ENCODE measurements at places on chromosomes 16 and 17.
A peak's percentile ranks its signal among the peaks of the same experiment; 100 is the strongest.

DNA sequence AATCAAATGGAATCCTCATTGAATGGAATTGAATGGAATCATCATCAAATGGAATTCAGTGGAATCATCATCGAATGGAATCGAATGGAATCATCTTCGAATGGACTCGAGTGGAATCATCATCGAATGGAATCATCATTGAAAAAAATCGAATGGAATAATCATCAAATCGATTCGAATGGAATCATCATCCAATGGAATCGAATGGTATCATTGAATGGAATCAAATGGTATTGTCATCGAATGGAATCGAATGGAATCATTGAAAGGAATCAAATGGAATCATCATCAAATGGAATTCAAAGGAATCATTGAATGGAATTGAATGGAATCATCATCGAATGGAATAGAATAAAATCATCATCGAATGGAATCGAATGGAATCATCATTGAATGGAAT lies 619.3 kb downstream of the TP53TG3F start:
- peak; percentile 3 for DNase-seq

GRCh38 chr16:89332902-89333245 lies 115.4 kb downstream of the ZNF778 start:
- no peak for DNase-seq

DNA sequence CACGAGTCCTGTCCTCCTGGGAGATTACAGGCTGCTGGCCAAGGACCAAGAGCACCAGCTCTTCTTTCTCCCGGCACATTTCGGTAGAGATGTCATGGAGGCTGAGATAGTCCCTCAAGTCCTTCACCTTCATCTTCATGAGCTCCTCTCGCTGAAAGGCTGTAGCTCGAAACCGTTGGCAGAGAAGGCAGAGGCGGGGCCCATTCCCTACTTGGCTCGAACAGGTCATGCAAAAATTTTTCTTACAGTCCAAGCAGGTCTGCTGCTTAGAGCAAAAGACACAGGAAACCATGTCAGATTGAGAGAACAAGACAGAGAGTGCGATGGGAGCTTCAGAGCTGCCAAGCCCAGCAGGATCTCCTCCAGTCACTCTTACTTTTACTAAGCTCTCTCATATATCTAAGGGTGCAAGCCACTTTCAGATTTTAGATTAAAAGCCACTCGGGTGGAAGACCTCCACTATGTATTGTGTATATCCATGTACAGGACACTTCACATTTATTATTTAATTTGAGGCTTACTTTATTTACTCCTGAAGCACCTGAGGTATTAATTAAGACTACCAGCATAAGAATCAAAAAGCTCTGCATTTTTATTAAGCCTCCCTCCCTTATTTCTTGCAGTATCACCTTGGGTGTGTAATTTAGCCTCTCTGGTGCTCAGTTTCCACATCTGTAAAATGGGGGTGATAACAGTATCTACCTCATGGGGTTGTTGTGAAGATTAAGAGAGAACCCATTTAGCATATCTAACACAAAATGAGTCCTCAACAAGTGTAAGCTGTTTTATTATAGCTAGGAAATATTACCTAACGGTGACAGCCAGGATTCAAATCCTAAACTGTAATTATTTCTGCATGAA lies 41.4 kb downstream of the LIG3 start:
- no peak for DNase-seq

GRCh38 chr17:28896884-28897768 lies at the start of gene FLOT2:
TSS of gene FLOT2 (minus strand) at chr17:28897733. CDS start at chr17:28897574, 159 bp downstream.
- peak; percentile 32 for DNase-seq

DNA sequence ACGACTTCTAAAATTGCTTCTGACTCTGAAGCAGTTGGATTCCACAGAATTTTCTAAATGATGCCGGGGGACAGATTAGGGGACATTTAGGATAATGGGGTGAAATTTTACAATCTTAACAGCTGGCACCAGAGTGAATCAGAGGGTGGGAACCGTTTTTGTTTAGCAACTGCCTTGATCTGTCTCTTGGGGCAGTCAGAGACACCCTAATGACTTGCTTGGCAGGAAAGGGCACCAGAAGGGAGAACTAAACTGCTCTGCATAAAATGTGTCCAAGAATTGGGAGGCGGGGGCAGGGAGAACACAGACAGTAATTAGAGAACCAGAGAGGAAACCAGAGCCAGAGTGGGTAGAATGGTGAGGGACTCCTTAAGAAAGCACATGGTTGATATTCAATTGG lies 6.1 kb upstream of the ABCC12 start:
- DNase-seq, result no peak

DNA sequence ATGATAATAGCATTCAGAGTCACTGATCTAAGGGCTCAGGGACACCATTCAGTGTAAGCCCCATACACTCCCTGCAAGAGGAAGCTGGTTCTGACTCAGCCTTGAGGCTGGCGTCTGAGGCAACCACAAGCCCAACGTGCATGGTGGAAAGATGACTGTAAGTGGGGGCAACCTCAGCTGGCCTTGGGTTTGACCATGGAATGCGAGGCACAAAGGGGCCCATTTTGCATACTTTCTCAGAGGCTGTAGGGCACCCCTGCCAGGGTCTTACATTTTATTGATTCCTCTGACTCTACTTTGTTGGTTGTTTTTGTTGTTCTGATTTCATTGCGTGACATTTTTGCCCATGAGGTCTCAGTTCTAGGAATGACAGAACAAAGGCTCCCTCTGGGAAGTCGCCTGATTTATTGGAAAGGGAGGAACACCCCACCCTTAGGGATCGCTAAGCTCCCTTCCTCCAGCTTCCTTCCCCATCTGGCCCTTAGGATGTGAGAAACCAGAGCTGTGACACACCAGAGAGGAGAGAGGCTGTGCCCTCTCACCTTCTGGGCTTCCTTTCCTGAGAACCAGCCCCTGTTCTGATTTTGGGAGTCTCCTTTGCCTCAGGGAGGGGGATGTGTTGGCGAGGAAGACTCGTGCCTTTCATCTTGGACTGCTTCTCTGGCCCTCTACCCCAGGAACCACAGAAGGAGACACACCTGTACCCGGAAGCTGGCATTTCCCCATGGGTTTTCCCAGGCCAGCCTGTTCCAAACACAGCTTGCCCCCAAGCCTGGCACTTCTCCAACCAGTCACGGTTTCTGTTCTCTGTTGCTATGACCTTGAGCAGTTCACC lies 5.6 kb upstream of the CIITA start:
- DNase-seq, result peak; percentile 93

DNA sequence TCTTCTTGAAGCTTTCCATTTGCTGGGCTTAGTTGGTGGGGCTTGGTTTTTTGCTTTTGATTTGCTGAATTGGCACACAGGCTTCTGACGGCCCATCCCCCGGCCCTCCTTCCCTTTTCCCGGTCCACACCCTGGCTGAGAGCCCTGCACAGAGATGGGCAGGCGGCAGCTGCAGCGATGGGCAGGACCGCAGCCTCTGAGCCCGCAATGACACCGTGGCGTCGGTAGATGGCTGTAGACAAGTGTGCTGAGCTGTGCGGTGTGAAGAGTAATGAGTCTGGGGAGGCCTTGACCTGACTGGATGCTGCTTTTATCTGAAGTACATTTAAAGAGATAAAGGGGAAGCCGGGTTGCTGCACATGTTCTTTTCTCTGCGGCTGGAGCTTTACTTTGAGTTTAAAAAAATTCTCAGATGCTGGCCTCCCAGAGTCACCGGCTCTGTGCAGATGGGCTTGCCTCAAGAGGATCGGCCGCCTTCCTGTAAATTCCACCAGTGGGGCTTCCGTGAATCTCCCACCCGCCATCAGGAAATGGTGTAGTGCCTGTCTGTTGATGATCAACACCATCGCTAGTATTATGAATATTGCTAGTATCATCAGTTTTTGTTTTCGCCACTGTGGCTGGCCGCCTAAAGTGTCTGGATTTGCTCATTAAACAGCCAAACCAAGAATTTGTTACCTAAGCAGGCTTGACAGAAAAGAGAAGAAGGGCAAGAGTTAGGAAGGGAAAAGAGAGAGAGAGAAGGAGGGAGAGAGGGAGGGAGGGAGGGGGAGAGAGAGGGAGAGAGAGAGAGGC lies 245.6 kb upstream of the RBFOX1 start:
- DNase-seq, result no peak

DNA sequence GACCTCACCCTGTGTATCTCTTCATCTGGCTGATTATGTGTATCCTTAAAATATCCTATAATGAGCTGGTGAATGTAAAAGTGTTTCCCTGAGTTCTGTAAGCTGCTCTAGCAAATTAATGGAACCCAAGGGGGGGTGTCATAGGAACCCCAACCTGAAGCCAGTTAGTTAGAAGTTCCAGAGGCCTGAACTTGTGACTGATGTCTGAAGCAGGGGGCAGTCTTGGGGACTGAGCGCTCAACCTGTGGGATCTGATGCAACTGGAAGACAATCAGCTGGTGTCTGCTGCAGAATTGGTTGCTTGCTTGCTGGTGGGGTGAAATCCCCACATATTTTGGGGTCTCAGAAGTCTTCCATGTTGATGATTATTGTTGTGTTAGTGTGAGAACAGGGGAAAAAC lies 75.7 kb upstream of the NKD1 start:
- no peak for DNase-seq

- no peak for DNase-seq
Measured at GRCh38 chr17:35569405-35569804, 8.8 kb upstream of the SLFN14 start.

DNA sequence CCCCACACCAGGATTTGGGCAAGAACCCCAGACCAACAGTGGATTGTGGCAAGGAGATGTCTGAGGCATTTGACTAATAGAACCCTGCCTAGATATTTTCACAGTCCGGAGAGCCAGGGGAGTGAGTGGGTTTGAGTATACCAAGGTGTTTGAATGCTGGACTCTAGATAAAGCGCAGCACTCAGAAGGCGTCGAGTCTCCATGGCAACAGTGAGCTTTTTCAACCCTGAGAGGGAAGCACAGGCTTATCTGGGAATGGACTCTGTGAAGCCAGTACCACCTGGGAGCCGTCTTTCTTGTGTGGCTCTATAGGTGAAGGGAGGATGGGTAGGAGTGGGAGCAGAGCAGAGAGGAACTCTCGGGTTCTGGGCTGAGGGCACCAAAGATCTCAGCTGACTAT lies 147.0 kb downstream of the SHISA6 start:
- no peak for DNase-seq

DNA sequence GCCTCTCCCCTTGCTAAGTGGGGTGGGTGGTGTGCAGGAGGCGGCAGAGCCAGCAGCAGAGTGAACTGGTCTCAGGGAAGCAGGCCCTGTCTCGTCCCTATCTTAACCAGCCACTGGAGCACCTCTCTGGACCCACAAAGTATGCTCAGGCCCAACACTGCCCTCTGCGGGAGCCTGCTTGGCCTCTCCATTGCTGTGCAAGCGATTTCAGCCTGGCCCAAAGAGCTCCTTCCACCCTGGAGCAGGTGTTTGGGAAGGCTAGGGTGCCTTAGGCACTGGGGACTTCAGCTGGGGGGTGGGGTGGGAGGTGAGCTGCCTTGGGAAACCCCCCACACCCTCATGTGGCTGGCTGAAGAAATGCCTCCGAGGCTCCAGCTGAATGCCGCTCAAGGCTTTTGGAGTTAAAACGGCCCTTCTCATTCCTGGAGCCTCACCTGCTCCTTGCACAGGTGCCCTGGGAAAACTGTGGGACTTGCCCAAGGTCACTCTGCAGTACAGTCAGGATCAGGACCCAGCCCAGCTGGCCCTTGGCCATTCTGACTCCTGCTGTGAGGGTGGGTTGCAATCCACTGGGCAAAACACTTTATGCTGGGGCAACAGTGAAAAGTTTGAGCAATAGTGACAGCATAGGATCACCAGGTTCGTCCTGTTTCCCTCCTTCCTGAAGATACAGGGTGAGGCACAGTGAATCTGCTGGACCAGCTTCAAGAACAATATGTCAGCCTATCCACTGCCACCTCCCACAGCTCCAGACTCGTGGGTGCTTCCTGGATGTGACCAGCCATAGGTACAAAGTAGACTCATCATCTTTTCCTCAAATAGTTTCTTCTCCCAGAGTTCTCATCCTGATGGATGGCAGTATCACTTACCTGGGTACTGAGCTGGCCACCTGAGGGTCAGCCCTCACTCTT lies 5.9 kb upstream of the UBE2O start:
- DNase-seq, result peak; percentile 42

GRCh38 chr17:39600288-39600996 lies 7.3 kb downstream of the NEUROD2 start:
- no peak for DNase-seq

- DNase-seq, result no peak
Measured at GRCh38 chr17:46035112-46035818, 36.2 kb downstream of the STH start.

GRCh38 chr16:81004646-81005353 lies 1.9 kb downstream of the CMC2 start:
- peak; percentile 63 for DNase-seq

DNA sequence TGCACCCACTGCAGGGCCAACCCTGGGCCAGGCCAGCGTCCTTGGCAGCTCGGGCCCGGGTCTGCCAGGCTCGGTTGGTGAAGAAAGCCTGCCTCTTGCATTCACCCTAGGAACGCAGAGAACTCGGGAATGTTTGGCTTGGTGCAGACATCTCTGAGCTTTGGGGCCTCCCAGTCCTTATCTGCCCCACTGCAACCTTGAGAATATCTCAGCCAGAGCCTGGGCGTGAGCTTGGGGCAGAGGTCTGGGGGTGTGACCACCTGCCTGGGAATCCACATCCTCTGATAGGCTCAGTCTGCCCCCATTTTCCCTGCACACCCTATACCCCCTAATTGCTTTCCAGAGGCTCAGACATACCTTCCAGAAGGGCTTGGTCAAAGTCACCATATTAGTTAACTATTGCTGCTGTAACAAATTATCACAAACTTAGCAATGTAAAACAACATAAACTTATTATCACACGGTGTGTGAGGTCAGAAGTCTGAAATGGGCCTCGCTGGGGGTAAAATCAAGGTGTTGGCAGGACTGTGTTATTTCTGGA lies 30.7 kb upstream of the ZNF423 start:
- DNase-seq, result no peak

DNA sequence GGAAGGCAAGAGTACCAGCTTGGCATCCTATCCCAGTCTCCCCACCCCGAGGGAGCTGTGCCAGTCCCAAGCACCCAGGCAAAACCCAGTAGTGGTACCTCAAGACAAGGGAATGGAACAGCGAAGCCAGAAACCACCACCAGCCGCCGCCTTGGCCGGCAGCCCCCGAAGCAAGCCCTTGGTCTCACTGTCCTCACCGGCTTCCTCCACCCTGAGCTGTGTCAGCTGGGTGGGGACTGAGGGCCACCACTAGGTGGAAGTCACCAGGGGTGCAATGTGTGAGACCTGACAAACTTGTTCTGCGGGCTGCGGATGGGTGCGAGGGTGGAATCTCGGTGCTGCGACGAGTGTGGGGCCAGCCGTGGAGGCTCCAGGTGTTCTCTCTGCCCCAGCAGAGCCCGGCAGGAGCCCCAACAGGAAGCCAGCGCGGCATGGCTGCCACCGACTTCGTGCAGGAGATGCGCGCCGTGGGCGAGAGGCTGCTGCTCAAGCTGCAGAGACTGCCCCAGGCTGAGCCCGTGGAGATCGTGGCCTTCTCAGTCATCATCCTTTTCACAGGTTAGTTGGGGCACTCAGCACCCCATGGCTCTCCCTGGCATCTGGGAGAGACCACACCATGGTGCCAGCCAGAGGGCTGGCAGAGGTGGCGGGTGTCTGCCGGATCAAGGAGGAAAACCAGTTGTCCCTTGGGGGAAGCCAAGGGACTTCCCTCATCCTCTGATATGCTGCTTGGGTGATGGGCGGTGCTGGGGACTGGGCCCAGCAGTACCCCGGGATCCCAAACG lies 6.7 kb downstream of the SMIM5 start:
- DNase-seq, result no peak

Data from fibroblast of skin of right biceps (primary cell).